Hepatic stellate cell (primary cell): ENCODE measurements at places on chromosomes 7 and 10.

DNA sequence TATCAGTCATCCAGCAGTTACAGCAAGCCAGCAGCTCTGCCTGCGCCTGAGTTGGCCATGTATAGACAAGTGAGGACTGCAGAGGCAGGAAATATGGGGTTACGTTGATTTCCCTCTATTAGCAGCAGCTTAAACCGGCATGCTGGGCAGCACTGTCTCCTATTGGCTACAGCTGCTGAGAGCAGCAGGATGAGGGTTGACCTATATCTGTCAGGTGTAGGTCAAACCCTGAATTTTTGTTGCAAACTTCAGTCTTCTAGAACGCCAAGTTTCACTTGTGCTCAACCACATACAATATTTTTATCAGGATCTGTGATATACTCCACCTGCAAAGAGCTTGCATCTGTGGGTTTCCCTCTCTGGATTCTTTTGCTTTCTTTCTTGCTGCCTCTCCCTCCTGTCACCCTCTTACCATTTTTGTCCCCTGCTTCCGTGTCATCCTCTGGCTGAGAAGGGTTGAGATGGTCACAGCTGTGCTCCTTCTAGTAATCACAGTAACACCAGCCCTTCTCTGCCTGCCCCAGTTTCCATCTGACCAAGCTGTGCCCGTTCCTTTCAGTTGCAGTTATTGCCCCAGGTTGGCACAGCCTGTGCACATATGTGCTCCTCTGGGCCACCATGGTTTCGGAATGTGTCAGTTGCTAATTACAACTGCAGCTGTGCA, 23.8 kb upstream of the GLCCI1 start:
- no peak for DNase-seq

DNA sequence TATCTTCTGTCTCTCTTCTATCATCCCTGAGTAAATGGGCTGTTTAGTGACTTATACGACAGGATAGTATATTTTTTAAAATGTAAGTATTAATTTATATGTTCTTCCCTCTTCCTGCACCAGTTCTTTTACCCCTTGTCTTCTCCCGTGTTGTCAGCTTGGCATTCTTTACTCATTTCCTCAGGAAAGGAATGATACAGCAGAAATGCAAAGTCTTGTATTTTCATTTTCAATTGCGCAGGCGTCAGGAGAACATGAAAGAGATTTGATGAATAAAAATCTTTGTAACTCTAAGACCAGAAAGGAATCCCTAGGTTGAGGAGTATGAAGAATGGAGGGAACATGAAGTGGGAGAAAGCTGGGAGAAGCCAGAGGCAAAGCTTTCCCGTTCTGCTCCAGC, 18.8 kb upstream of the VPS41 start:
- no peak for DNase-seq

DNA sequence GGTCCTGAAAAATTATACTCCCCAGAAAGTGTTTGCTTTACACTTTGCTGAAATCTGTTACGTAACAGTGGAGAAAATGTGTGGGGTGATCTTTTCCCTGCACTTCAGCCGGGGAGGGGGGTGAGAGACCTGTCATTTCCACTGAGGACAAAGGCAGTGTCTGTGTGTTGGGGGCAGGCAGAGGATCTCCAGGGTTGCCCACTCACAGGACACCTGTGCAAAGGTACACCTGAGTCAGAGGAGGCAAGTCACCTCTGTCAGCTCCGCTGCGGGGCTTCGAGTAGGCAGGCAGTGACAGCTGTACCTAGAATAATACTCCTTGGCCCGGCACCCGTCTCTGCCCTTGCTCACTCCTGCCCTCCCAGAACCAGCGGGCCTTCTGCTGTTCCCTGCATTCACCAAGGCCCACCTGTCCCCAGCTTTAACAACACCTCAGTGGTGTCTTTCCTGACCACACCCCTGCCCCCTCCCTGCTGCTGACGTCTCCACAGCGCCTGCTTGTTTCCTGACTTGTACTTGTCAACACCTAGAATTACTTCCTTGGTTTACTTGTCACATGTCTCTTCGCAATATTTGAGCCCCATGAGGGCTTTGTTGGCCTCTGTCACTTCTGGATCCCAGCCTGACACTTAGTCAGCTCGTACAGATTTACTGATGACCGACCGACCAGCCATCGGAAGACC, 159.2 kb downstream of the NEURL1 start:
- DNase-seq = no peak

- no peak for DNase-seq
These were observed 78.4 kb upstream of the GSDME start for GRCh38 chr7:24835643-24836042.

- peak; percentile 30 for DNase-seq
These were observed 676 bp downstream of the TCAF1 start for GRCh38 chr7:143901332-143901667.

GRCh38 chr7:140928491-140929309, 4.0 kb upstream of the BRAF start:
- DNase-seq = no peak

DNA sequence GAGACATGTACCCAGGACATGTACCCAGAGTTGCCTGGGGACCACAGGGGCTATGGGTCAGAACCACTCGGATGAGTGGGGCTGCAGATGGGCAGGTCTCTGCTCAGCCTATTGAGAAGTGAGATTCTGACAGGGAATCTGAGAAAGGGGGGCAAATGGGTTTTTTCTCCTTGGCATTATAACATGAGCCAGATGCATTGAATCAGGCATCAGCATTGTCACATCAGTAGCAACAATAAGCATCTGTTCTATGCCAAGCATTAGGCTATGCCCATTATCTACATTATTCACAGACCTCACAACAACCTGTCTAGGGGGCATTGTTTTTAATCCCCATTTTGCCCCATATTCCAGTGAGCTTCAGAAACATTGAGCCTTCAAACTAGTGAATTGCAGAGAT, 108.2 kb downstream of the PLCE1 start:
- DNase-seq = no peak

DNA sequence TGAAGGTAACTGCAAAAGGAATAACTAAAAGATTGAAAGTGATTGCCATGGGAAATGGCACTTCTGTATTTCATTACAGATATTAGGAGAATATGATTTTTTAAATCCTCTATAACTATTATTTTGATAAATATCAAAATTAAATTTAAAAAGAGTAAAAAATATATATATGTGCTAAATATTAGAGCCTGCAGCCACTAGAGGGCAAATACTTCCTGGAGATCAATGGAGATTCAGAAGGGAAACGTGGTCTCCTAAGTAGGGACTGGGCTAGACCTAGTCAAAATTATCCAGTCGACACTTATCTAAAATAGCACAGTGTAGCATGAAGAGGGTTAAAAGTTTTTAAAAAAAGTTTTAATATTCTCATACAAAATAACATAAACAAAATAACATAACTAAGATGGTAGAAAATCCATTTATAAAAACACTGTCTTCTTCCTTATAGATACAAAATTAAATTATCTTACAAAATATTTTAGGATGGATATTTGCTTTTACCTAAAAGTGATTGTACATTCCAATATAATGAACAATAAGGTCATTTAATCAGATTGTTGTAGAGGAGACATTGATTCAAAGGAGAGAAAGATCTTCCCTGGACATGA, 434.3 kb downstream of the MDFIC start:
- no peak for DNase-seq

GRCh38 chr10:122849900-122850605, 4.4 kb upstream of the CUZD1 start:
- DNase-seq = no peak

DNA sequence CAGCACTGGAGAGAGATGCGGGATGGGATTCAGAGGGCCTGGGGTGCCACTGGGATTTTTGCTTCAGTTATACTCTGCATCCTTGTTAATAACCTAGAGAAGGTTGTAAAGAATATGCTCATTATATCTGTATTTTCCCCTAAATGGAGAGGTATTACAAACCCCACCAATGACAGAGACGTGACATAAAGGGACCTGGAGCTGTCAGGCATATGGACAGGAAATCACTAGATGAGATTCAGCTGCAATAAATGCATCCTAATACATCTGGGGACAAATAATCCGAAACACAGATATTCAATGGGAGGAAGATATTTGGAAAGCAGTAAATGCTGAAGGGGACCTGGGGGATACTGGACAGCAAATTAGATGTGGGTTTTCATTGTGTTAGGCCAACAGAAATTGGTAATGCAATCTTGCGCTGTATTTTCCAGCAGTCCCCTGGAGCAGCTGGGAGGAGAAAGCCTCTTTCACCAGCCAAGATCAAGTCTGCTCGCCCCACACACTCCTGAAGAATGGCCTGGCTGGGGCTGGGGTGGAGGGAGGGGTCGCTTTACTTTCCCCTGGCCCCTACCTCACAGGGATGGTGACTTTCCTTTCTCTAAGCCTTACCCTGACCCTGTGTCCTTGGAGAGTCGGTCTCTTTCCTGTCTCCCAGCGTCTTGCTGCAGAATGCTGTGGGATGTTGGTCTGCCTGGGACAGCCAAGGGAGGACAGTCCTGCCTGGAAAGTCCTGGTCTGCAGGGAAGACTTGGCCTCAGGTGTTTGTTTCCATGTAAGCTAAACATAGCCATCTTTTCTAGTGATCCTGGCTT, 653.8 kb downstream of the LRMDA start:
- no peak for DNase-seq

- peak; percentile 8 for DNase-seq
These were observed 199.2 kb downstream of the IMMP2L start for GRCh38 chr7:111363099-111363498.

- DNase-seq = no peak
These were observed 181.2 kb upstream of the PRSS58 start for GRCh38 chr7:142438923-142439515.

- DNase-seq = no peak
These were observed 151.8 kb upstream of the RHEB start for GRCh38 chr7:151671514-151671913.

DNA sequence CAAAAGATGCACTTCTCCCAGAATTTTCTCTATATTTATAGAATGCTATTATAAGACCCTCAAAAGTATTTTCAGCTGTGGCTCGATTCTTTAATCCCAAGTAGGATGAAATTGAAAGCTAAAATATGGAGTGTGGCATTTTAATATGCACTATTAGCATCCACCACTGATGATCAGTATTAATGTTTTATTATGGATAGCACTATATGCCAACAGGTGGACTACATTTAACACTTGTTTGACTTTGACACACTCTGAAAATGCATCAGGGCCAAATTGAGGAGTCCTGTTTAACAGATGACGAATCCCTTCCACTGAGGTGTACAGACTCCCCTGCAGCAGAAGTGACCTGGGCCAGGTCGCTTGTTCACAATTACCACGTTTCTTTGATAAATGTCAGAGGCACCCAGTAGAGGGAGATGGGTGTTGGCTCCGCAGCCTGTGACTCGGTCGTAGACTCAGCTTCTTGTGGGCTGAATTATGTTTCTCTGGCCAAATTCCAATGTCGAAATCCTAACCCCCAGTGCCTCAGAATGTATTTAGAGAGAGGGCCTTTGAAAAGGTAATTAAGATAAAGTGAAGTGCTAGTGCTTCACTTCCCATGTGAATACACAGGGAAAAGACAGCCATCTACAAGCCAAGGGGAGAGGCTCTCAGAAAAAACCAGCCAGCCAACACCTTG, 48.1 kb downstream of the WIPF3 start:
- no peak for DNase-seq

GRCh38 chr10:117638200-117638599, 95.7 kb downstream of the EMX2 start:
- DNase-seq = no peak

DNA sequence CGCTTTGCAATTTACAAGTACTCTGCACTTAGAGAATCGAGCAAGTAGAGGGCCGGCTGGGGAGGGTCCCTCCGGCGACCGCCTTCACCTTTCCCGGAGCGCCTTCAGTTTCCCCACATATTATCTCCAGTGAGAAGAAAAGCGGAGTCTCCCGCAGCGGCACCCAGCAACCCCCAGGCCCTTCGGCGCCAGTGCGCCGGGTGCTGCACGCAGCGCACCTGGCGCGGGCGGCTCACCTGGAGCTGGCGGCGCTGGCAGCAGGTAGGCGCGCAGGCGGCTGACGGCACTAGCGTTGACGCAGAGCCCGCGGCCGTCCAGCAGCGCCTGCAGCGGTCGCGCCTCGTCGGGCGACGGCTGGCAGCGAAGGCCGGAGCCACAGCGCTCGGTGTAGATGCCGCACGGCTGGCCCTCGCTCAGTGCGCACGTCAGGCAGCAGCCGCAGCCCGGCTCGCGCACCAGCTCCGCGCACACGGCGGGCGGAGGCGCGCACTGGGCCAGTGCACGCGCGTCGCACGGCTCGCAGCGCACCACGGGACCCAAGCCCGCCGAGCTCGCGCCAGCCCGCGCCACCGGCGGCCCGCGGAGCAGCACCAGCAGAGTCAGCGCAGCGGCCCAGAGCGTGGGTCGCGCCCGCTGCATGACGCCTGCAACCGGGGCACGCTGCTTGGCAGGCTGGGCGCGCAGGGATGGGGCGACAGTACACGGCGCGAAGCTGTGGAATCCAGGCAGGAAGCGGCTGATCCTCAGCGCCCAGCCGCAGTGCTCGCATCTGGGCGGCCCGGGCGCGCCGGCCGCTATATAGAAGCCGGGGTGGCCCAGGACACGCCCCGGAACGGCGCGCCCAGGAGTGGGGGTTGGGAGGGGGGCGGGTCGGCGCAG, at the start of gene IGFBP3:
Gene IGFBP3 (minus strand): TSS at position 771 of the 879 bp plus-strand sequence. CDS start 132 bp downstream, at position 639.
- DNase-seq = peak; percentile 70

DNA sequence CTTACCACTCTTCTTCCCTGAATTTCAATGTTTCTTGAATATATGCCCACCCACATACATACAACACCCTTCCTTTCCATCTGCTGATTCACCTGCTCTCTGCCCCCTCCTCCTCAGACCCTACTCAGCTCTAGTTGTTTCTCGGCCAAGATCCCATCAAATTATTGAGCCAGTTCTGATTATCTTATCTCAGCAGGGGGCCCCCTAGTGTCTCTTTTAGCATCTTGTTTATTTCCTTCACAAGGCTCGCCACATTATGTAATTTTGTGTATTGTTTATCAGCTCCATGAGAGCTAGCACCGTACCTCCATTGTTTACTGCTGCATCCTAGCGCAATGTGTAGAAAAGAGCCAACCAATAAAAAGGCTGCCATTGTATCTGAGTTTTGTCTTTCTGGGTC, 71.9 kb downstream of the FAM13C start:
- DNase-seq = no peak

DNA sequence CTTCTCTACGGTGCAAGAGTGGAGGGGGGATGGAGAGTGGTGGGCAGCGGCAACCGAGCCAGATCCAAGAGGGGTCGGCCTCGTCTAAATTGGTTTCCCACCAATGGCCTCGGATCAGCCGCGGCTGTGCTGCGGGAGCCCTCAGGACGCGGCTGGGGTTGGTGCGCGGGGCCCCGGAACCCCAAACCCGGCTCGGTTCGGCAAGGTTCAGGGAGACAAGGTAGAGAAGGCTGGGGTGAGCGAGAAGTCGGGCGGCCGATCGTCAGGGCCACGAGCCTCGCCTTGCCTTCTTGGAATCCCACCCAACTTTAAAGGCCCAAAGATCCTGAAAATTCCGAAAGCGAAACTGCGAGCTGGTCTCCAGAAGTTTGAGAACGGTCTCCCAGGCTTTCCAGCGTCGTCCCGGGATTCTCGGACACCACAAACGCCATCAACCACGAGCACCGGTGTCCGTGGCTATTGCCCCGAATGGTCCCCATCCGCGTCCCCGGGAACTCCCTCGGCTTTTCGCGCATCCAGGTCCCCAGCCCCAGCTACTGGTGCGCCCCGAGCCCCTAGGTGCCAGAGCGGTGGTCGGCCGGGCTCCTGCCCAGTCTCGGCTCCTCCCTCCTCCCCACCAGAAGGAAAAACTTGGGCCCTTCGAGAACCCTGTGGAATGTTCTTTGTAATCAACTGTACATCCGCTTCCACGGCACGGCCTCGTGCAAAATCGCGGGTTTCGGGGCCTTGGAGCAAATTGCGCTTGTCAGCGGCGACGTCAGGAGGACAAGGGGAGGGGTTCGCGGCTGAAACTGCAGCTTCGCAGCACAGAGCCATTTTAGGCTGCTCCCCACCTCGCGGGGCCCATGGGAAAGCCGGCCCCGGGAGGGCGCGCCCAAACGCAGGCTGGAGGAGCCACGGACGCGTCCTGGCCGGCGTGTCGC, 3.2 kb downstream of the SFMBT2 start:
- DNase-seq = no peak
